ENCODE measurements at places on chromosomes 5 and 9. TPM values are rescaled to one million over a fixed set of nuclear protein-coding genes. Genes with fewer than 3 reads are reported as not detected.

Gene FOXB2
- not detected for total RNA-seq

Gene ENTR1
- 36.3 TPM for total RNA-seq

Gene TMC1
- total RNA-seq: 0.94 TPM

Gene PCDHA9
- total RNA-seq: 42.6 TPM

Gene CDHR2
- total RNA-seq: 0.63 TPM

Gene STPG3
- total RNA-seq: not detected

Gene PIP5KL1
- total RNA-seq: 3.4 TPM

Gene CD74
- total RNA-seq: 2.2 TPM

All from parietal lobe (tissue), 2 donors.